Esophagus squamous epithelium (tissue), 5 donors: ENCODE measurements at places on chromosomes 1 and 21.

DNA sequence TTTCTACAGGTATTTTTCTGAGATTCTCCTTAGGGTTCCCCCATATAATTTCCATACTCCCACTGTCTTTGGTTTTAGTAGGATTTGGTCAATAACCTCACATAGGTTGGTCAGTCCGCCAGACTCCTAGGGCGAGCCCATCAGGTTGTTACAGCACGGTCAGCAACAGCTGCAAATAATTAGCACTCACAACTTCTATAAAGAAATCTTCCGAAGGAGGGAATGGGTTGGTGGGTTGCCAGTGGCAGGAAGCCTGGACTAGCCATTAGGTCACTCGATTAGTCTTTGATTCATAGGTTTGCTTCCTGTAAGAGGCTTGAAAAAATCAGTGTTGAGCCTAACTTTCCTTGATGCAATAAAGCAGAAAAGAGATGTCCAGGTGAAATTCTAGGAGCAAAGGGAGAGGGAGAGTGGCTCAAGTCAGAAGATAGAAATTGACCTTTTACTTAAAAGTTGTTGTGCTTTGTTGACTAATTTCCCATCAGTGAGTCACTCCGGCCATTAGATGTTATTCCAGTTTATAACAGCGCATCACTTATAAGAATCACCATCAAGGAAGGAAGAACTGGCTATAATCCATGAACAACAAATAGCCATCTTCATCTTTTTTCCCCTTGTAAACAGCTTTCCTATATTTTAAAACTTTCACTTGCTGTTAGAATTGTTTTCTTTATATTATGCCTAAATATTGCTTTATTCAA lies 88.3 kb downstream of the TPR start:
- DNase-seq: no peak

DNA sequence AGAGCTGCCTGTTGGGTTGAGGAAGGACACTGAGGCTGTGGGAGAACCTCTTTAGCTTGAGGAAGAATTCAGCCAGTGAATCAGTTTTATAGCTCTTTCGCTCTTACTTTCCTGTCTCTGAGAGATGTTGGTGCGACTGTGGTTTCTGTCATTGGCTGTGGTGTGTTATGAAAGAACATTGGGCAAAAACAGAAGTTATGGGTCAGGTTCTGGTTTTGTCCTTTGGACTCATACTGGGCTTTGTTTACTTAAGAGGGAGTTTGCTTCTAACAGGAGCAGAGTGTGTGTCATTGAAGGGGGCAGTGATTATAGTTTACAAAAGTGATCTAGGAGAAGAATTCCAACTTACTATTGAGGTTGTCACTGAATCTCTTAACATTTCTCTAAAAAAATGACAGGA lies 97.0 kb downstream of the TLR5 start:
- DNase-seq: no peak

- DNase-seq: no peak
These were observed 196.6 kb upstream of the HMCN1 start for GRCh38 chr1:185537596-185537995.

- no peak for DNase-seq
These were observed 56.6 kb downstream of the NCF2 start for GRCh38 chr1:183533617-183534174.

DNA sequence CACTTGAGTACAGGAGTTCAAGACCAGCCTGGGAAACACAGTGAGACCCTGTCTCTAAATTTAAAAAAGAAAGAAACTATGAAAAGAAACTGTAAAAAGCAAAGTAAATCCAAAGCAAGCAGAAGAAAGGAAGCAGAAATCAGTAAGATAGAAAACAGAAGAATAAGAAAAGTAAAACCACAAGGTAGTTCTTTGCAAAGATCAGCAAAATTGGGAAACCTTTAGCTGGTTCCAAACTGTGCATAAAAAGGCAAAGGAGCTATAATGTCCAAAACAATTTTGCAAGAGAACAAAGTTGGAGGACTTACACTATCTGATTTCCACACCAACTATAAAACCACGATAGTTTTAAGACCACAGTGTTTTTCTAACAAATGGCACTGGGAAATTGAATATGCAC lies 218.8 kb downstream of the RPS6KC1 start:
- DNase-seq: no peak

DNA sequence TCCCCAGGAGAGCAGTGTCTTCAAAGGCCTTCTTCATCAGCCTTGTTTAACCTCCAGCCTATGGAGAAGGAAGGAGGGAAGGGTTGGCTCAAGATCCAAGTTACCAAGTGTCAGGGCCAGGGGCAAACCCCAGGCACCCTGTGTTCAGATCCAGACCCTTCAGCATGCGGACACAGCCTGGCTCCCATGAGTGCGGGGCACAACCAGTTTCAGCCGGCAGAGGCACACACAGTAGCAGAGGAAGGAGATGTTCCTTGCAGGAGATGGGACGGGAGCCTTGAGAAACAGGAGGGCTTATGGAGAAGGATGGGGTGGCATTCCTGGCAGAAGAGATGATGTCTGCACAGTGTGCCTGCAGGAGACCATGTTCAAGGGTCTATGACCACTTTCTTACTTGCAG lies 161.7 kb upstream of the EDN2 start:
- DNase-seq: no peak

DNA sequence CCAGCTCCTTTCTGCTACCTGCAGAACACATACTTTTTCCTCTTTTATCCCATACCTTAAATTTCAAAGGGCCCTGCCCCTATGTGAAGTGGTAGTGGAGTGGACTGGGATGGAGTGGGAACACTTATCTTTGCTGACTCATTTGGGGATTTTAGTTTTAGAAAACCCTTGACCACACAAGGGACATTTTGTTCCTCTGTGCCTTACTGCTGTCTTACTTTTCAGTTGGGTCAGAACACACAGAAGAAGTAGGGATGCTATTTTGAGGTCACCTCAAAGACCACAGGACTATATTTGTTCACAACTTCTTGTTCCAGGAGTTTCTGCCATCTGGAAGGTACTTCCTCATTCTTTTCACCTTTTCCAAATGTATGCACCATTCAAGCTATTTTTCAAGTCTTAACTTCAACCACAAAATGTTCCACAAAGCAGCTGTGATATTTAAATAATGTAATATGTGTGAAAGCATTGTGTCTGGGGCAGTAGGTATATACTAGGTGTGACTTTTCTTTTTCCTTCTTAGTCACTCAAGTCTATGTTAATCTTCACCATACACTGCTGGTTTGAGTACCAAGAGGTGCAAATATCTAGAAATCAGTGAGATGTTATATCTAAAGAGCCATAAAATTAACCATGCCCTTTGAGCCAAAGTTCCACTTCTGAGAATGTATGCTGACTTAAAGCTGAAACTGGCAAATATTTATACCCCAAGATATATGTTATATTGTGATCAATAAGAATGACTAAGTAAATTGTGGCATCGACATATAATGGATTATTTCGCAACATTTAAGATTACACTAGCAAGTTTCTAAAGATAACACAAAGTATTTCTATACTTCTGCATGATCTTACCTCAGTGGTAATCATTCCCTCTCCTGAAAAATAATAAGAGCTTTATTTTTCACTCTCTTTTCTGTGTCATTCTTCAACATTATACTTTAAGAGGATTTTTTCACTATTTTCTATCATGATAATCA lies 308.5 kb downstream of the MRPL39 start:
- no peak for DNase-seq

DNA sequence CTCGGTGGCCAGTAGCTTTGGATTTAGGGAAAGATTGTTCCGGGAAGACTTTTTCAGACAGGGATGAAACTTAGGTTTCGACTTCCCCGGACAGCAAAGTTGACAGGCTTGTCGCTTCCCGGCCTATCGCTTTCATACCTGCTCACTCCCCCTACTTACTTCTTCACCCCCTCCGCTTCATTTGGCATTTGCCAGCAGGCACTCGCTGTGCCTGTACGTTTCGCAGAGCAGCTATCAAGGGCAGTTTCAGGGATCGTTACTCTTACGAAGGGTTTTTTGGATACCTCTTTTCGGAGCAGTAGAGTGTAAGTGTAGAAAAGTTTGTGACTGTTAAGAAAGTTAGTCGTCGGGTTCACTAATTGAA lies 393 bp downstream of the BLZF1 start:
- no peak for DNase-seq

- DNase-seq: no peak
These were observed 205.8 kb downstream of the PTPRU start for GRCh38 chr1:29441916-29442668.

- DNase-seq: no peak
These were observed 63.9 kb upstream of the CYP2J2 start for GRCh38 chr1:59990470-59990869.

DNA sequence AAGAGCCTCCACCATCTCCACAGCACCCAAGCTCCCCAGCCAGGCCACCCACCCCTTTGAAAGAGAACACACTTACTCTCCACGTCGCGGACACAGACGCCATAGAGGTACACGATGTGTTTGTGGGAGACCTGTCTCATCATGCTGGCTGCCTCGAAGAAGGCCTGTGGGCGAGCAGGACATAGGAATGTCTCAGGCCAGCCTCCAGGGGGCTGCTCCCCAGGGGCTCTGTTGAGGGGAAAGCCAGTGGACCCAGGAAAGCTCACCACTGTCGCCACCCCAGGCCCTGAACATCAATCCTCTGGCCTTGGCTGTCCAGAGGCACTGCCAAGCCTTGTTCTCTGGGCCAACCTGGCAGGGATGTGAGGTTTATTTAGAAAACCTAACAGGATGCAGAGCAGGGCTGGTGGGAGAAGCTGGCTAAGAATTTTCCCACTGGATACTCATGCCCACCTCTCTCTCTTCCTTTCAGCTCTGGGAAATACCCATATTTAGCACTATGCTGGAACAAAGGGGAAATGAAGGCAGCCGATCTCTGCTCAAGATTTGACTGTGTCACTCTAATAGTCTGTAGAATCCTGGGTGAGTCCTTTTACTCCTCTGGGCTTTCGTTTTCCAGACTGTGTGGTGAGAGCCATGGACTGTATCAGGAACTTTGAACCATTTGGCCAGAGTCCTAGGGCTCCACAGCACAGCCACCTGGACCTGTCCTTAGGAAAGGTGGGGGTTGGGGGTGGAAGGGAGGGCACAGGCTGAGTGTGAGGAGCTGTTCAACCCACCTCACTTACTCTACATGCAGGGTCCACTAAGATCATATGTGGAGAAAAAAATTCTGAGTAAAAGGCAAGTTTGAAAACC lies 101.9 kb downstream of the RAVER2 start:
- DNase-seq: no peak

DNA sequence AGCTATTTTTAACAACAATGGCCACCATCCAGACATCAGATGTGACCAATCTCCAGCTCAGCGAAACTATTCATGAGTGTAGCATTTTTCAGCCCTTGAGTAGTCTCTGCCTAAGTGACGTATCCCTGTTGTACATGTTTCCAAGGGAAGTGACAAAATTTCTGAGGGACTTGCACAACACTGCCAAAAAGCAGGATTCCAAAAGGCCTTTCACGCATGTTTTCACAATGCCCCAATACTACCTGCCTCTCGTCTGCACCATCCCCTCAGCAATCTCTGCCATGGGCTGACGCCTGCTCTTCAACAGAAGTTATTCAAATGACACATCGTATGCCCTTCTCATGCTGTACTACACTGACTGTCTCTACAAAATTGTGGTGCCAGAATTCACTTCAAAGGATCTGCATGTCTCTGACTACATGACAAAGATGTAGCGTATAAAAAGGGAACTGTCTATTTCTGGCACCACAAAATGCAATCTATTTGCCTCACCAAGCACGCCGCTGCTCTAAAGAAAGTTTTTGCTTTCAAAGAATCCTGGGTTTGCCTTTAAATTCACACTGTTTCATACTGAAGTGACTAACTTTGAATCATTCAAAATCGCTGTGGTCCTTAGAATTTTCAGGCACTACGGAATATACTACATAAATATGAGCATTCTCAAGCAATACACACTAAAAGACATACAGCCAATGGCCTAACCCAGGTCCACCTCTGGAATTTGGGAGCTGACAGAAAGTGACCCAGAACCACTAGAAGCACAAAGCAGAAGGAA lies 32.9 kb downstream of the JAK1 start:
- no peak for DNase-seq

GRCh38 chr1:167314671-167315070 lies 94.0 kb downstream of the POU2F1 start:
- no peak for DNase-seq

GRCh38 chr1:115275216-115275615 lies 62.8 kb downstream of the NGF start:
- DNase-seq: no peak

GRCh38 chr1:116256286-116256649 lies 116.8 kb upstream of the ATP1A1 start:
- DNase-seq: no peak
